ENCODE measurements at places on chromosomes 2 and 18.

GRCh38 chr2:41955316-41956043 is 92.3 kb upstream of the PKDCC start:
- DNase-seq, result no peak

GRCh38 chr18:40670668-40671375 is 1284.2 kb upstream of the PIK3C3 start:
- DNase-seq, result no peak

- no peak for DNase-seq
Observed at GRCh38 chr2:230267556-230267955, 42.0 kb downstream of the SP140 start.

- no peak for DNase-seq
Observed at GRCh38 chr2:98776136-98776535, 45.2 kb upstream of the MGAT4A start.

DNA sequence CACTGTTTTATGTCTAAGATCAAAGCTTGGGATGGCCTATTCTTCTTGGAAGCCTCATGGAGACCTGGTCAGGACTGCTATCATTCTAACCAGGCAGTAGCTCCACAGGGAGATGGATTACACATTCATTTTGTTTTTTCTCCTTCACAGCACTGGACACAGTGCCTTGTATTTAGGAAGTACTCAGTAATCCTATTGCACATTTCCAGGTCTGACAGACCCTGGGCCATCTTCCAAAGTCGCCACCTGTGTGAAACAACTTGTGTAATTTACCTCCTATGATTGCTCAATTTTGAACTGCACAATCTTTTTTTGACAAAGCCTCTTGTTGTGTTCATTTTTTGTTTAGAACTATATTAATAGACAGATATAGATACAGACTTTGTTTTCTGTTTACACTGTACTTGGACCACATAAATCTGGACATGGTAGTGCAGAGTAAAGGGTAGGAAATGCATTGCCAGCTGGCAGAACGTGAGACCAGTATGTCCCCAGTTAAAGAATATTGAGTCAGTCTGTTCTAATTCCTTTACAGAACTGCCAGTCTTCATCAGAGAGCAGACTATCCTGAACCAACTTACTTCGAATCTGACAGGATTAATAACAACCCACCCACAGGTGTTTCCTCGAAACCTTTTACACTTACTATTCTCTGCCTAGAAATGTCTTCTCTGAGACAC is 277.8 kb upstream of the CYRIA start:
- no peak for DNase-seq

DNA sequence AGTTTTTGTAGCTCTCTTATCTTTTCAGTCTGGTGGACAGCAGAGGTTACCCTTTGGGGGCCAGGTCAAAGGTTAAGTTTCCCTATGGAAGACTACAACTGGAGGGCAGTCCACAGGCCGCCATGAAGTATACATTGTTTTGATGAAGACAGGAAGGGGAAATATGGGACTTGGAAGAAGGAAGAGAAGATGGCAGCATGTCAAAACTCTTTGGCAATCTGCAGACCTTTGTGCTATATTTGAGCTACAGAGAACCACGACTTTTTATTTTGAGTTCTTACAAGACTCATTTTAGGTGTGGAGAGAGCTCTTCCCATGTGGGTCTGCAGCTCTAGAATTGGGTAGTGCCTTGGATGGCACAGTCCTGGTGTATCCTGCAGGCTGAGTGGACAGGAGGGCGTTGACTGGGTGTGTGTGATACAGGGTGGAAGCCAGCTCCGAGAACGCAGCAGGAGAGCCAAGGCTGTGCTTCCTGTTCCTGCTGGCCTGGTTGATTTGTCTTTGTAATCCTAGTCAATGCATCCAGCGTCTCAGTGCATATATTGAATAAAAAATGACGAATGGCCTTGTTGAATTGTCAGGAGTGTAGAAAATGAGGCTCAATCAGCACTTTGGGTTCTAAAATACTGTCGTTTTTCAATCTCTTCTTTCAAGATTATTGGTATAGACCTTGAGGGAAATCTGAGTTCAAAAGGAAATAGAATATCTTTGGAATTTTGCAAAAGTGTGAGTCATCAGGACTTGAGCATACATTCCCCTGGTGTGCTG is 11.5 kb downstream of the ITGA6 start:
- no peak for DNase-seq

DNA sequence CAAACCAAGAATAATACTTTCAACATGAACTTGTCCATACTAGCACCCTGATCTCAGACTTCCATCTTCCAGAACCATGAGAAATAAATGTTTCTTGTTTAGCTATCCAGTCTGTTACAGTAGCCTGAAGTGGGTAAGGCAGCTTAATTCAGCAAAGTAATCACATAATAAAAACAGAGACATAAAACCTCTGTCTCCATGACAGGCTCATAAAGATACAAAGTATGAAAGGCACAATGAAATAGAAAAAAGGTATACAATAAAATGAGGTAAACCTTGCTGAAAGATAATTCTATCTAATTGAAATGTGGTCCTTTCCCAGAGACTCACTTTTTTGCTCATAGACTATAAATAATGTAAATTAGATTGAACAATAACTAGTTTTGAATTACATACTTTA is 46.7 kb upstream of the WDR75 start:
- no peak for DNase-seq

GRCh38 chr2:192534072-192534471 is 339.3 kb upstream of the TMEFF2 start:
- no peak for DNase-seq

- DNase-seq, result no peak
Observed at GRCh38 chr2:64944484-64944883, 44.7 kb upstream of the SLC1A4 start.

DNA sequence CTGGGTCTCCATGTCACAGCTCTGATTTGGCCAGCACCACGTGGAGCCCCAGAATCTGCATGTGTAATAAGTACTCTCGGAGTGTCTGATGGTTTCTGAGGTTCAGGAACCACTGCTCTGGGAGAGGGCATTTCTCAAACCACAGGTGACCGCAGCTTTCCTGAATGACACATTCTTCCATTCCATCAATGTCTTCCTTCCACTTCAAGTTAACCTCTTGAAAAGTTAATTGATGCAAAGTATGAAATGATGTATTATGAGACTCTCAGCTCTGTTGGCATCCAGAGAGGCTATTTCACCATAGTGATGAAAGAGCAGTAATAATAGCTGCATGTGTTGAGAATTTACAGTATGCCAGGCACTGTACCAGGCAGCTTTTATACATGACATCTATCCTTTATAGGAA is 61.3 kb upstream of the CRIM1 start:
- DNase-seq, result no peak

- no peak for DNase-seq
Observed at GRCh38 chr2:206867006-206867405, 72.3 kb upstream of the CPO start.

DNA sequence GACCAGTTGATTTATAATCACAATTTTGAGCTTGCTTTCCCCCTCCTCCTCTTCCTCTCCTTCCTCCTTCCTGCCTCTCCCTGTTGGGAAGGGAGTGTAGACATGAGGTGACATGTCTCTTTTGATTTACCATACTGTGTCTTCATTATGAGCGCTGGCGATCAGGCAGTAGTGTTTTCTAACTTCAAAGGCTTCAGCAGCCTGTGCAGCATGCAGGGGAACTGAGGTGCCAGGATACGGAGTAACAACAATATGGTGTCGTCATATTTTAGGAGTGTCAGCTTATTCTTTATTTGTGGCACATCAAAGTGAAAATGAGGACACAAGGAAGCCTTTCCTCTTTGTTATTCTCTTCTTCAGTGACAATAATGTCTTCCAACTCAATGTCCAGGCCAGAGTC is 864.2 kb downstream of the SLC4A3 start:
- DNase-seq, result no peak

DNA sequence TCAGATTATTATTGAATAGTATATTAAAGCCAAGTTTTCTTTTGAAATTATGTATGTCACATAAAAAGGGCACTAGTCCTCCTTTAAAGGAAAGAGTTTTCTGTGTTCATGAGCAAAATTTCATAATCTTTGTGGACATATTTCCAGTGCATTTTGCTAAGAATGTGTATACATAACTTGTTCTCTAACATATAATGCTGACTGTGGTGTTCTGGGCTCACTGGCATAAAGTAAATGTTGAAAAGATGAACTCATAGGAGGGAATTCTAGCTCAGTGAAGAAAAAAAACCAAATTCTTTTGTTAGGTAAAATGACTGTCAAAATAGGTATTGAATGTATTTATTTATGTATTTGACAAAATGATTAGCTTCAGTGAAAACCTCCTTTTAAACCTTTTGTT is 6.2 kb downstream of the KCNJ13 start:
- no peak for DNase-seq

- no peak for DNase-seq
Observed at GRCh38 chr18:9081940-9082339, 20.6 kb upstream of the NDUFV2 start.

DNA sequence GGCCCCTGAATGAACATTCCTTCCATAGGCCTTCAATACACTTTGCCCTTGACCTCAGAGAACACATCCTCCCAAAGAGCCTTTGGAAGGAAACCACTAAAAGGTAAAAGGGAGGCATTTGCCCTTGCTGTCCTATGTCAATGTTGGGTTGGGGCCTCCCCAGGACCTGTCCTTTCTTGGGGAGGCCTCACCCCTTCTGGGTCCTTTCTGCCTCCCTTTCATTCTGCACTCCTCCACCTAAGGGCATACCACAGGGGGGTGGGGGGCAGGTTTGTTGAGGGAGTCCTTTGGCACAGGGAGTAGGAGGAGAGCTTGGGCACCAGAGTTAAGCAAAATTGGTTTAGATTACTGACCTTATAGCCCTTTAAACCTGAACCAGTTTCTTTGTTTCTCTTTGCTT is 32.5 kb upstream of the ATP6V1B1 start:
- DNase-seq, result no peak

- no peak for DNase-seq
Observed at GRCh38 chr18:54043484-54044251, 180.8 kb downstream of the MBD2 start.

DNA sequence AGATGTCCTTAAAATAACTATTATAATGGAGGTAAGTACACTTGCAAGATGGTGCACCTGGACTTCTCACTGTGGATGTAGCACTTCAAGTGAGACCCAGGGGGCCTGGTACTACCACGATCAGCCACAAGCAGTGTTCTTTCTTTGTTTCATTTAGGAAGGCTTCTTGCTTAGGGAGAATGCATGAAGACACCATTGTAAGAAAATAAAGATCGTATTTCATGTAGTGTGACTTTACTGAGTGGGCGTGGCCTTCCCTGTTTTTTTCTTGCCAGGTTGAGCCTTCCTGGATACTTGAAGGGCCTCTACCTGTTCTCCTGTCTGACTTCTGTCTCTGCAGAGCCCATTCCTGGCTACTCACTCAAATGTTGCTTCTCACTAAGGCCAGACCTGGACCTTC is 615.6 kb upstream of the SOX11 start:
- no peak for DNase-seq

DNA sequence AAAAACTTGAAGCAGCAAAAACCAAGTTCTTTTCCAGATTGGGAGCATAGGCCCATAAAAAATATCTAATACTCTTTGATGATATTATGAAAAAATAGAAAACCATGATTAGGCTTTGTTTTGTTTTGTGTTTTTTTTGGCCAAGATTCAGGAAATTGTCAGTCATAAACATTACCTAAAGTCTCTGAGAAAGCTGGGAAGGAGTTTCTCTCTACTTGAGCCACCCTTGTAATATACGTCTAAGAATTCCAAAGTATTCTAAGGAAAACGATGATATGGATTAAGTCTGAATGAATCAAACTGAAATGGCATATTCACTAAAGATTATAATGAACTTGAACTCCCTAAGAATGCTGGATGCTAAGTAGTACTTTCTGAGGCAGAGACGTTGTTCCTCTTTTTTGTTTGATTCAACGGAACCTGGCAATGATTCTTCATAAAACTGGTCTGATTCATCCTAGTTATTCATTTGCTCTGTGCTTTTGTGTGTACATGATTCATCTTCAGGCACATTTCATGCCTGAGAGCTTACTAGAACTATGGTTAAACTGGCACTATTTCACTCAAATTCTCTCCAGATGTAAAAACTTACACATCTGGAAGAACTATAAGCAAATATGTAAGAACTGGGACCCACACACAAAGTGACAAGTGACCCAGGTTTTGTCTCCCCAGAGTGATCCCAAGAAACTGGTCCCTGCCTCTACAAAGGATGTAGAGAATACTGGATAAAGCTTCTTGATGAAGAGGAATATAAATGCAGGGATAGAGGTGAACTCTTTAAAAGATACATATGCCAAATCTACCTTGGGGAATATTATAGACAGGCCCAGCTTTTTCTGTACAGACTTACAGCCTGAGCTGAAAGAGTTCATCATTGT is 159.7 kb downstream of the DOCK10 start:
- DNase-seq, result no peak

GRCh38 chr18:35511428-35511827 is 13.7 kb upstream of the INO80C start:
- DNase-seq, result no peak

DNA sequence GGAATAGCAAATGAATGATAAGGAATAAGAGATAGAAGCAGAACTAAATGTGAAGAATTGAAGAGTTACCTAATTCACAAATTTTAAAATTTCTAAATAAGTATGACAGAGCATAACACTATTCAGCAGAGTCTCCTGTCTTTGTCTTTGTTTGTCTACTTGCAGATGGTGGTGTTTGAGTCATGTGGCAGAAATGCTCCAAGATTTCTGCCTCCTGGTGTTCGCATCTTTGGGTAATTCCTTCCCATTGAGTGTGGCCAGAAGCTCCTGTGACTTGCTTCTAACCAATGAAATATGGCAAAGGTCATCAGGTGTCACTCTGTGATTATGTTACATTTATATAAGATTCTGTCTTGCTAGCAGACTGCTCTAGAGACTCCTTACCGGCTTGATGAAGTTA is 45.6 kb upstream of the GALNT3 start:
- no peak for DNase-seq

DNA sequence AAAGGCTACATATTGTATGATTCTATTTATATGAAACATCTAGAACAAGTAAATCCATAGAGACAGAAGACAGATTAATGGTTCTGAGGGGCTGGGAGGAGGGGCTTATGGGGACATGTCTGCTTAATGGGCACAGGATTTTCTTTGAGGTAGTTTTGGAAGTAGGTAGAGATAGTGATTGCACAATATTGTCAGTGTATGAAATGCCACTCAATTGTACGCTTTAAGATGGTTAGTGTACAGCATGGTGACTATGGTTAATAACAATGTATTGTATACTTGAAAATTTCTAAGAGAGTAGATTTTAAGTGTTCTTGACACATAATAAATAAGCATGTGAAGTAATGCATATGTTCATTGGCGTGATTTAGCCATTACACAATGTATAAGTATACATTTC is 68.4 kb downstream of the SP3 start:
- DNase-seq, result no peak

- DNase-seq, result no peak
Observed at GRCh38 chr18:63160172-63160995, 159.2 kb downstream of the BCL2 start.
